ENCODE measurements at places on chromosomes 6 and 20.
A peak's percentile ranks its signal among the peaks of the same experiment; 100 is the strongest.

DNA sequence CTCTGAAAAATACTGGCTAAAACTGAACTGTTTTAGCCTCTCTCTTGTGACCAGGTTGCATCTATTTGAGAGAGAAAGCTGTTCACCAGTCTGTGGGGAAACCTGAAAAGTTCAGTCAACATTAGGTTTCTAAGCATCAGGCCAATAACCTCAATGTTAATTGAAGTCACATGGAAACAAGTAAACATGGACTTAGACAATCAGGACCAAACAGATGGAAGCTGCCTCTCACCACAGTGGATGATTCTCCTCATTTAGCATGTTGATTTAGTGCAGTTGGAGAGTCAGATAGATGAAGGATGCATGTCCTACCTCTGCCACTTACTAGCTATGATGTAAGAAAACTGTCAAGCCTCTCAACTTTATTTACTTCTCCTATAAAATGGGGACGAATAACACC, 18.2 kb downstream of the SCGN start:
- DNase-seq = no peak

DNA sequence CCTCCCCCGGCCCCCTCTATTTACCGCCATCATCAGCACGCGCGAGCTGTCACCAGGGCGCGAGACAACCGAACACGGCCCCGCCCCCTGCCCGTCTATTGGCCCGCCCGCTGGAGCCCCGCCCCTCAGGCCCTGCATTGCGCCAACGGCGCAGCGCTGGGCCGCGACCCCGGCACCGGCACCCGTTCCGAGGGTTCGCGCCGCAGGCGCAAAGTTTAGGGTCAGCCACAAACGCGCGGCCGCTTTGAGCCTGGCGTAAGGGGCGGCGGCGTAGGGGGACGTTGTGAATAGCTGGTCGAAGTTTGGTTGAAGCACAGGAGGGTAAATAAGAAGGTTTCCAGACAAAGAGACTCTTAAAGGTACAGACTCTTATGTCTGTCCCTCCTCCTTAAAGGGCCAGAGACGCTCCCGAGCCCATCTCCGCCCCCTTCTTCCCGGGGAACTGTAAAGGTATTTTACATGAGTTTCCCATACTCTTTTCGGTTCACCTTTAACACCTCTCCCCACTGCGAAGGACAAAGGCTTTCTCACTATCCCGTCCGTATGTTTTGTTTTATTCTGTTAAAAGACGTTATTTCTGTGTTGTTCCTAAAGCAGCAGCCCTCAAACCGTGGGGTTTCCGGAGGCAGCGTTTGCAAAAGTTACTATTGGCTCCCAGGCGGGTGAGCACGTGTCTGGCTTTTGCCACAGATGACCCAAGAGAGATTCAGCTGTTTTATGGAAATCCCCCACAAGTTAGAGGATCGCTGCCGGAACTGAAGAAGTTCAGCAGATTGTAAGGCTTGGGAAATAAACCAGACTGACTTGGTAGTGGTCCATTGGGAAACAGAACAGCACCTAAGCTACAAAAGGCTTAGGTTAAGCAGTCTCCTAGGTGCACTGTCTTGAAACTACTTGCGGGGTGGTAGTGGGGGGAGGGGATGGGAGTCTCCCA, at the start of gene USP49:
Gene USP49, minus strand, starts transcription at position 76 of the 934 bp plus-strand sequence. CDS start 88,392 bp downstream, outside the sequence.
- DNase-seq = peak; percentile 87

DNA sequence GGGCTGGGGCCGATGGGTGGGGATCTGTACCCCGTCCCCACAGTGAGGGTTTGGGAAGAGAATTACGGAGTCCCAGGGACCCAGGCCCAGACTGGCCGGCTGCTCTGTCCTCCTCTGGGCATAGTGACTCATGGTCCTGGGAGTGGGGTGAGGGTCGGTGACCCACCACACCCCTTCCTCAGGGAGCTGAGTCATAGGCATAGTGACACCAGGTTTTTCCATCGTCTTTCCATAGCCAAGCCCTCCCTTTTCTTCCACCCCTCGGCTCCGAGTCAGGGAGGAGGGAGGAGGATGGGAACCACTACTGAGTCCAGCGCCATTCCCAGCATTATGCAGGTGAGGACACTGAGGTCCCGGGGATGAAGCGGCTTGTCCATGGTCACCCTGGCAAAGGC, 8.9 kb downstream of the CYP21A2 start:
- peak; percentile 46 for DNase-seq

- peak; percentile 63 for DNase-seq
Measured at GRCh38 chr20:47231382-47232039, 125.0 kb downstream of the ZMYND8 start.

- DNase-seq = peak; percentile 33
Measured at GRCh38 chr6:43803783-43804549, 34.0 kb downstream of the VEGFA start.

- peak; percentile 94 for DNase-seq
Measured at GRCh38 chr20:37192137-37192854, 12.9 kb upstream of the MROH8 start.

DNA sequence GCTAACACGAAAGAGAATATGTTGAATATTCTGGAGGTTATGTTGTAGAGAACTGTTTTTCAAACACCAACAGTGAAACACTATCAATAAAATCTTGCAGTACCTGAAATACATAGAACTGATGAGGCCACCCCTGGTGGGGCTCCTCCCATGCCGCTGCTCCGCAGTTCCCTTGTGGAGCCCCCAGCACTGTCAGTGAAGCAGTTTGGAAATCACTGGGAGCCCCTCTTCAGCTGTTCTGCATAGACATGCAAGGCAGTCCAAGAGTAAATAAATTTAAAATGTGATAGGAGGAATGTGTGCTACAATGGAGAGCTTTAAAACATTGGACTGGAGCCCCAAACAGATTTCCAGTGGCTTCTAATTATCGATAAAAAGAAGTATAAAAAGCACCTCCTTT, 189.4 kb downstream of the FNDC1 start:
- DNase-seq = no peak
